ENCODE measurements at places on chromosomes 1 and 21. TPM values are rescaled to one million over a fixed set of nuclear protein-coding genes. Genes with fewer than 3 reads are reported as not detected.
A peak's percentile ranks its signal among the peaks of the same experiment; 100 is the strongest.

- peak; percentile 64 for DNase-seq
Measured at GRCh38 chr1:118185084-118185832, at the start of gene SPAG17. Gene SPAG17 (minus strand): TSS chr1:118185228. CDS start chr1:118185157, 71 bp downstream.

- peak; percentile 92 for DNase-seq
Measured at GRCh38 chr1:32240140-32240951, 6.7 kb upstream of the FAM167B start.

Gene MIXL1
- 0.51 TPM for total RNA-seq

GRCh38 chr1:26363549-26364448 lies 8.8 kb downstream of the ZNF683 start:
- DNase-seq: peak; percentile 84

Gene S100A14
- total RNA-seq: not detected

- no peak for DNase-seq
Measured at GRCh38 chr21:37870221-37870620, 46.0 kb downstream of the KCNJ6 start.

GRCh38 chr1:165339164-165339563 lies 17.4 kb downstream of the LMX1A start:
- DNase-seq: no peak

Gene BEND5
- total RNA-seq: 11.2 TPM

GRCh38 chr1:85411567-85412305 lies 53.2 kb downstream of the DDAH1 start:
- no peak for DNase-seq

DNA sequence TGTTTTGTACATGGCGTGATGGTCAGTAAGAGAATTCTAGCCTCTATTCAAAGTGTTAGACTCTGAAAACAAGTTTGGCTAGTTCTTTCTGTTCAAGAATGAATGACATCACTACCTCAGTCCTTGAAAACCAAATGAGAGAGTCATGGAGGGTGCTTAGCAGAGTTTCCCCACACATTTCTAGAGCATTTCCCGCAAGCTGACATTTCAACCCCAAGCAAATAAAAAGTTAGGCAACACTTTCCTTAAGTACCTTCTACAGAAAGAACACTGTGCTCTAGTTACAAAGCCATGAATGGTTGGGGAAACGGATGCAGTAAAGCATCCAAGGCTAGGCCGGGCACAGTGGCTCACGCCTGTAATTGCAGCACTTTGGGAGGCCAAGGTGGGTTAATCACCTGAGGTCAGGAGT lies 47.9 kb upstream of the SLC44A3 start:
- no peak for DNase-seq

- no peak for DNase-seq
Measured at GRCh38 chr1:207831517-207832327, 79.2 kb downstream of the CD34 start.

Gene FAM177B
- not detected for total RNA-seq

DNA sequence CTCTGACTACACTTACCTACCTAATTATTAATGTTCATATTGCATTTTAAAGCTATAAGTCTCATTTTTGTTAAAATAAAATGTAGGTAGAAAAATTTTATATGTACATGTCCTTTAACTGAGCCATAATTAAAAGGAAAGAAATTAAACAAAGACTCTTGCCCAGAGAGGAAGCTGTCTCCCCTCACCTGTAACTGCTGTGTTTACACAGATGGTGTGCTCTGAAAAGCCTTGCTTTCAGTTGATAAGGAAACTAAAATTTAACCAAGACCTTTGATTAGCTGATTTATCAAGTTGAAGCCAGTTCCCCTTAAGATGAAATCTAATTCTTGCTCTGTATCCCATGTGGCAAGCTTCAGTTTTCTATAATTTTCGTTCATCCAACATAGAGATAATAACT lies 213.5 kb downstream of the LYPLAL1 start:
- no peak for DNase-seq

Gene EVI5
- 54.7 TPM for total RNA-seq

DNA sequence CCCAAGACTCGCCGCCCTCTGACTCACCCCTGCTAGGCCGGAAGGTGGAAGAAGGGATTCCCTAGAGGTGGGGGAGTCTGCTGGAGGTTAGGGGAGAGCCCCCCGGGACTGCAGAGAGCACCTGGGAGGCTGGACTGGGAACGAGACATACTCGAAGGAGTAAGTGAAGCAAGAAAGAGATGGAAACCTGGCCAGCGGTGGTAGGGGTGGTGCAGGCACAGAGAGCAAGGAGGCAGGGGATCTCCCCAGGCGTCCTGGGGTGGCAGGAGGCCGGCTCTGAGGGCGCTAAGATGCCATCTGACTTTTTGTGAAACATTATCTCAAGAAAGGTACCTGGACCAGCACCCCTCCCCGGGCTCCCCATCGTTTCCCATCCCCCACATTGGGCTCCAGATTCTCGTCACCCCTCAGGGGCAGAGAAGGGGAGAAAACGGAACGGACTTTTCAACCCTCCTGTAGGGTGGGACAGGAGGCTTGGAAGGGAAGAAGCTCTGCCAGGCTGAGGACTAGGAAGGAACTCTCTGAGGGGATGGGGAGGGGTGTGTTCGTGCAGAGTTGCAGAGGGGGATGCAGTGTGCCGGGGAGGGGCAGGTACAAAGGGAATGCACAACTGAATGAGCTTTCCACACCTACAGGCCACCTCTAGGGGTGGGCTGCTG lies 708 bp downstream of the CHRNB2 start:
- no peak for DNase-seq

GRCh38 chr1:233016798-233017197 lies 66.4 kb downstream of the NTPCR start:
- no peak for DNase-seq

Gene MROH9
- total RNA-seq: 0.39 TPM

DNA sequence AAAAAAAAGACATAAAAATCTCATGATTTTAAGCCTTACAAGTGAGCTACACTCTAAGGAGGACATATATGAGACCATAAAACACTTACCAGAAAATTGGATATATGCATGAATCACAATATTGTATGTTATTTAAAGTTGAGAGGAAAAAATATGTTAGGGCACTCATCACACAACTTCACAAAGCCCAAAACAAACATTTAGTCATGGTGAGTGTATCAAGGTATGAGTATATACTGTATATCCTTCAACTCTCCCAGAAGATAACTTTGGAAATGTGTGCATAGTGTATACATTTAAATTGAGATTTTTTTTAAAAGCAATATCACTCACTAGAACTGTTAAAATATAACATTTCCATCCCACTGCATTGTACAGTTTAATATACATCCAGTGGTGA lies 259.3 kb downstream of the SRGAP2C start:
- no peak for DNase-seq

DNA sequence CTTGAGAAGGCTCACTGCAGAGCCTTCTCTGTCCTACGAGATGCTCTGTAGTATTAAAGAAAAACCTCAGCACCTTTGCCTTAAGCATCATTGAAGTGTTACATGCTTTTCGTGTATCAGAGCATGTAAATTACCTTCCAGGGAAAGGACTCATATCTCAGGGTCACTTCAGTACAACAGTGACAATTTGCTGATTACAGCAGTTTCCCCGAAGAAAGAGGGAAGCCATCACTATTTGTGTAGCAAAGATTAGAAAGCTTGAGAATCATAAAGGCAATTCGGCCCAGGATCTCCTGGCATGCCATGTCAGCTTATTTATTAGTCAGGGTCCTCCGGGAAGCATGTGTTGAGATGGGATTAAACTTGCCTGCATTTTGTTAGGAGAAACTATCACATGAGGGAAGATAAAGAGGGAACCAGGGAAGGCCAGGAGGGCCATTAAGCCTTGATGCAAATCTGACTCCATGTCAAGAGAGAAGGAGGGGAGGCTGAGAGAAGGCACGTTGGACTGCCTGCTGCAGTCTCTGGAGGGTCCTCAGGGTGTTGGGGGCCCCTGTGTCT lies 55.2 kb upstream of the KCNJ6 start:
- DNase-seq: no peak

DNA sequence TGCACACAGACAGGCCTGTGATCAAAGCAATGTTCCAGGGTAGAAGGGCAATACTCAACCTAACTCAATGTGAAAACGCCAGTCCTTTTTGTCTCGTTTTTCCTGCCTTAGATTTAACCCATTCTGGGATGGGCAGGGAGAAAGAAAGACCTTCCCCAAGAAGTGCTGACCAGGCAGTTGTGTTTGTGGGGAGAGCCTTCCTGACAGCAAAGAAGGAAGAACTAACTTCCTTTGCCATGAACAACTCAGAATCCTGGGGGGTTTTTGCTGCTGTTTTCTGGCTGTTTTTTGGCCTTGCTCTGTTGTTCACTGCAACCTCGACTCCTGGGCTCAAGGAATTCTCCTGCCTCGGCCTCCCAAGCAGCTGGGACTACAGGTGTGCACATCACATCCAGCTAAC lies 112.0 kb upstream of the RAB4A start:
- DNase-seq: no peak

- DNase-seq: peak; percentile 83
Measured at GRCh38 chr1:182595641-182596240, 6.7 kb upstream of the RNASEL start.

Gene LSM10
- total RNA-seq: 30.1 TPM

GRCh38 chr1:32122151-32122550 lies 14.3 kb downstream of the KPNA6 start:
- DNase-seq: no peak

Gene TMEM125
- total RNA-seq: not detected

DNA sequence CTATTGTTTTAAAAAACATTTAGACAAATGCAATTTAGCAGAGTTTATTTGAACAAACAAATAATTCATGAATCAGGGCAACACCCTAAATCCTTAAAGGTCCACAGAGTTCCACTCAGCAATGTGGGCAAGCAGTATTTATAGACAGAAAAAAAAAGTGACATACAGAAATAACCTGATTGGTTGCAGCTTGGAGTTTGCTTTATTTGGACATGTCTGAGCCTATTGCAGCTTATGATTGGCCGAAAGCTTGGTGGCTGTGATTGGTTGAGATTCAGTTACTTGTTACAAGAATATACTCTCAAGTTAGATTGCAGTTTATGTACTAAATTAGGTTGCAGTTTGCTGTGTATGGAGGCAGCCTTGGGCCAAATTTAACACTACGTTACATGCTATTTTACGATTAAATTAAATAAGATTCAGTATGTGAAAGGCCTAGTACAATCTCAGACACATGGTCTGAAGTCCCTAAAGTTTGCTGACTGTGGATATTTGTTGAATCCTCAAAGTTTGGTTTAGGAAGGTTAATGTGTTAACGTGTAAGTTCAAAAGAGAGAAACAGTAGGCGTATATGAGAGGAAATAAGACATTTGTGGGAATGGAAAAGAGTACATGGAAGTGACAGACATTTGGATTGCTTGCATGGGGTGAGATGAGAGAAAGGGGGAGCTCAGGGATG lies 6.9 kb upstream of the CAMSAP2 start:
- no peak for DNase-seq

Gene TNN
- 0.30 TPM for total RNA-seq

GRCh38 chr1:69523461-69523860 lies 44.3 kb upstream of the LRRC7 start:
- DNase-seq: no peak

- no peak for DNase-seq
Measured at GRCh38 chr1:116099919-116100318, 11.3 kb upstream of the MAB21L3 start.

DNA sequence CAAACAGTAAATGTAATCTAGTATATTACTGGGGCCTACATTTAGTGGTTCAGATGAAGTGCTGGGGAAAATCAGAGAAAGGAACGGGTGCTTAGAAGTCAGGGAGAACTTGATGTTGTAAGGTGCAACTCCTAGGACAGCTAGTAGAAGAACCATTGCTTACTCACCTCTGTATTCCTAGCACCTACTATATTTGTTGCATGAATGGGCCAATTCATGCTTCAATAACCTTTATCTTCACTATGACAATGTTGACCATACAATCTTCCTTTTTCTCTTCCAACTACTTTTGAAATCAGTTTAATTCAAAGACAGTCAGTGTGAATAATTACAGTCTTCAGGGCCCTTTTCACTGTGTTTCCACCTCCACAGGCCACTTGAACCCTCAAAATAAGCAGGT lies 125.0 kb upstream of the DMRTA2 start:
- no peak for DNase-seq

- no peak for DNase-seq
Measured at GRCh38 chr1:29506678-29507225, 270.4 kb downstream of the PTPRU start.

DNA sequence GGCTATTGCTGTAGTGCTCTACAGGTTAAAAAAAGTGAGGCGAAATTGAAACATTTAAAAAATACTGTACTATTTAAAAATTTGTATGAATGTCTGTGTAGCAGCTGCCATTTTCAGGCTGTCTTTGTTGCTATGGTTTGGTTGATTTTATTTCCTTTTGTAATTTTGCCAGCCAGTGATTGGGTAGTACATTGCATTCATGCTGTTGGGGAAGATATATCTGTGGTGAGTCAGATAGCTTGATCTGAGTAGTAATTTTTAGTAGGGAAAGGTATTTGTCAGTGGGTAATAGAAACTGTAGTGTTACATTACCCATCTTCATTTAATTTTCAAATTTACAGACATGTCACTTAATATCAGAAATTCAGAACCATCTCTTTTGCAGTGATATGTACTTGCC lies 15.0 kb downstream of the NFIA start:
- DNase-seq: no peak

DNA sequence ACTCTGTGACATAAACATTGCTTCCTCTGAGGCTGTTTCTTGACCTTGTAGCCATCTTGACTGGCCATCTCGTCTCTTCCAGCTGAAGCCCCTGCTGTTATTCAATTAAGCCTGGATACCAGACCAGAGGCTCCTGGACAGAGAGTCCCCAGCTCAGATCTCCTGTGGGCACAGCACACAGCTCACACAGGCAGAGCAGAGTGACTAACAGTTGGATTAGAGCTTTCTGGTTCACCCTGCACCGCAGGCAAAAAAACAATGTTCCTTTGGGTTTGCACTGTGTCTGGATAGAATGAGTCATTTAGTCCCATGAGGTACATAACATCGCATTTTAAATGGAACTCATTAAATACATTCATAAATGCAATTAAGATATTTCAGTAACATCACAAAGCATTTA lies 33.4 kb upstream of the USH2A start:
- no peak for DNase-seq

- DNase-seq: no peak
Measured at GRCh38 chr1:235017191-235017590, 111.4 kb downstream of the TOMM20 start.

Gene CENPS
- total RNA-seq: 11.4 TPM

Gene LIN28A
- not detected for total RNA-seq

Gene PIGR
- total RNA-seq: 2.1 TPM

GRCh38 chr1:48092401-48092800 lies 95.2 kb upstream of the TRABD2B start:
- no peak for DNase-seq

DNA sequence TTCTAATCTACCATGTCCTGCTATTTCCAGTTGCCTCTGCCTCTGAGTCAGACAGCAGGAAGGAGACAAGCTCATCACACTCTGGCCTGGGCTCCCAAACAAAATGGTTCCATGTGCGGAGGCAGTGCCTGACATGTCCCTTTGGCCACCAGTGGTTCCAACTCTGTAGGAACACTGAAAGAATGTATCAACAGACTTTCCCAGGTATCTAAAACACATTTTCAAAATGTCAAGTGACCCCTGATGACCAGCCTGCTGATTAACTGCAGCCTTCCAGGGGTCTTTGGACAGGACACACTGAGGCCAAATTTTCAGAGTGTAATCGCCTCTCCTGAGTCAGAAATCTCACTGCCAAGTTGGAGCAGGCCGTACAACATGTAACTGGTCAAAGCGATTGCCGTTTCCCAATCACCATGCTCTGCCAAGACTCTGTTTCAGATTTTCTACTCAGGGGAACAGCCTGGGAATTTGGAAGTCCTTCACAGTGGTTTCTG lies 172.7 kb downstream of the TPR start:
- no peak for DNase-seq

GRCh38 chr1:172135076-172135672 lies 285.3 kb upstream of the C1orf105 start:
- DNase-seq: no peak

Data from aorta (tissue), 5 donors.